ENCODE measurements at places on chromosomes 6 and 20.

GRCh38 chr6:169640351-169640852 lies 61.4 kb downstream of the WDR27 start:
- no peak for DNase-seq

GRCh38 chr6:169618526-169619490 lies 83.0 kb downstream of the WDR27 start:
- DNase-seq = no peak

- DNase-seq = no peak
Measured at GRCh38 chr20:11324990-11325389, 592.7 kb upstream of the BTBD3 start.

- DNase-seq = no peak
Measured at GRCh38 chr6:128569732-128570679, 49.6 kb upstream of the PTPRK start.

DNA sequence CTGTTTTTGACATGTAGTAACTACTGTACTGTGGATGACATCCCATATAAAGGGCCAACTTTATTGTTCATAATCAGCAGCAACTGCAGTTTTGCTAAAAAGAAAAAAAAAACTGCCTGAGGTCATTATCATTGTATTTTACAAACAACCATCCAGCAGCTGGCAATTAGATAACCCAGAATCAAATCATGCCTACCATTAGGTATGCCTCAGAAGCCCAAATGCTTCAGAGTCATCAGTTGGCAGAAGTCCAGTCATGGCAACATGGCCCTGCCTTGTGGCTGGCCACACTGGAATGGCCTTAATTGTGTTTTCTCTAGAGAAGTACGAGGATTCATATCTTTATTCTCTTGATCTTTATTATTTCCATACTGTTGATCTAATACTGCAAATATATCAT lies 462.4 kb upstream of the NRSN1 start:
- DNase-seq = no peak

DNA sequence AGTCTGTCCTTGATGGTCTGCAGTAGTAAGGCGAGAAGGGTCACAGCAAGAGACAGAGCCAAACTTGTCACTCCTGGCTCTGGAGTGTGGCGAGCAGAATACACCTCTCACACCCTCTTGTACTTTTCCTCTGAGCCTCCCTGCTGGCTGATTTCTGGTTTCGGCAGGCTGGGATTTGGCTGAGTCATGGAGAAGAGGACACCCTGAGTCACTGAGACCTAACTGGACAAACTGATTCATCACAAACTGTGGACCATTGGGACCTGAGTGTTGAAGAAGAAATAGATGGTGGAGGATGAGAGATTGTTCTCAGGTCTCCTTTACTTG lies 101.7 kb downstream of the F13A1 start:
- DNase-seq = no peak

GRCh38 chr6:53044071-53044470 lies 21.1 kb upstream of the FBXO9 start:
- no peak for DNase-seq

- DNase-seq = no peak
Measured at GRCh38 chr20:22744341-22745193, 160.2 kb upstream of the FOXA2 start.

GRCh38 chr6:108697561-108698161 lies 136.9 kb downstream of the FOXO3 start:
- no peak for DNase-seq

All from SHP77 treated with DMSO at 0.1 percent for 48 hours (cell line).